ENCODE measurements at places on chromosomes 13 and 19.
A peak's percentile ranks its signal among the peaks of the same experiment; 100 is the strongest.

- DNase-seq = no peak
These were observed 124.5 kb downstream of the KDM4B start for GRCh38 chr19:5093297-5093928.

GRCh38 chr19:45098521-45099466, 5.8 kb downstream of the PPP1R37 start:
- no peak for DNase-seq

DNA sequence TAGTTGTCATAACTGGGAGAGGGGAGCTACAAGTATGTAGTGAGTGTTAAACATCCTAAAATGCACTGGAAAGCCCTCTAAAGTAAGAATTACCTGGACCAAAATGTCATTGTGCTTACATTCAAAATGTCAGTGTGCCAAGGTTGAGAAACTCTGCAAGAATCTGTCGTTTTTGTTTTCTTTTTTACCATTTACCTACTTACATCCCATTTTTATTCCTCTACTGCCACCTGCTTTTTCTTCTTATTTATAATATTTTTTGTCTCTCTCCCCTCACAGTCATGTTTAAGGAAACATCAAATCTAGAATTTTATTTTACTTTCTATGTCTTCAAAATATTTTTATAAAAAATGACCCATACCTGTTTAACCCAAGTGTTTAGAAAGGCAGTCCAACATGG, 226.4 kb downstream of the PCDH17 start:
- peak; percentile 1 for DNase-seq

DNA sequence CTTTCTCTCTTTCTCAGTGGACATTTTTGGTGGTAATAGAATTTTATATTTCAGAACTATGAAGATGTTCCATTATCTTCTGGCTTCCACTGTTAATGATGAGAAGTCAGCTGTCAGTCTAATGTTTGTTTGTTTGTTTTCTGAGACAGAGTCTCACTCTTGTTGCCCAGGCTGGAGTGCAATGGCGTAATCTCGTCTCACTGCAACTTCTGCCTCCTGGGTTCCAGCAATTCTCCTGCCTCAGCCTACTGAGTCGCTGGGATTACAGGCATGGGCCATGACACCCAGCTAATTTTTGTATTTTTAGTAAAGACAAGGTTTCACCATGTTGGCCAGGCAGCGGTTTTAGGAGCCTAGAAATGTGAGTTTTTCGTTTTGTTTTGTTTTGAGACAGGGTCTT, 4.7 kb downstream of the ZNF317 start:
- peak; percentile 7 for DNase-seq

GRCh38 chr19:51251468-51251820, 564 bp downstream of the SIGLECL1 start:
- no peak for DNase-seq

DNA sequence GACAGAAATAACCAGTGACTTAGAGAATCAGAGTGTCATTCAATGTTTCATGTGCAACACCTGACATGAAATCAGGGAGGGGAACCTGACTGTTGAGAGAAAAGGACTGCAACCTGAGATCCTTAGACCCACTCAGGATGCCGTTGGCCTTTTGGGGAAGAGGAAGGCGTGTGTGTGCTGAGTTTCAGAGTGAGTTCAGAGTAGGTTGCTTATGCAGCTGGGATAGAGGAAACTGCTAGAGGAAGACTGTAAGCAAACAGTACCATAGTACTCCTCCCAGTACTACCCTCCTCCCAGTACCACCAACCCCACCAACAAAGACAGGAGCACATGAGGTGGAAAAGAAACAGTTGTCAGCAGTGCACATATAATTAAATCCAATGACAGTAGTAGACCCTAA, 63.7 kb downstream of the KL start:
- no peak for DNase-seq

- DNase-seq = no peak
These were observed 27.7 kb downstream of the MLLT1 start for GRCh38 chr19:6252066-6252465.

- peak; percentile 82 for DNase-seq
These were observed 5.0 kb downstream of the SYCE2 start for GRCh38 chr19:12913851-12914690.

GRCh38 chr19:31910224-31910623, 435.2 kb upstream of the ZNF507 start:
- DNase-seq = peak; percentile 16

- peak; percentile 49 for DNase-seq
These were observed 27.3 kb downstream of the ZNF114 start for GRCh38 chr19:48296963-48297734.

DNA sequence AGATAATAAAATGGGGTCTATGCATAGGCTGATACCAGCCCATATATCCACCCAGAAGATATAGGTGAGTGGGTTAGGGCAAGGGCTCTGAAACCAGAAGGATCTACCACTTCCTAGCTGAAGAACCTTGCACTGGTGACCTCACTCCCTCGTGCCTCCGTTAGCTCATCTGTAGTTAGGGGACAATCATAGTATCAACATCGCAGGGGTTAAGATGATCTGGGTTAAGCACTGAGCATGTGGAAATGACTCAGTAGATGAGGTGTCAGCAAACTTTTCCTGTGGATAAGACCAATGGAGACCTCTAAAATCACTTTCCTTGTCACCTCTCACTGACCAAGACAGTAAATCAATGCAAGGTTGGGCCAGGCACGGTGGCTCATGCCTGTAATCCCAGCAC, 30.5 kb downstream of the TNFSF14 start:
- DNase-seq = no peak

GRCh38 chr13:30617315-30618185, at the start of gene USPL1:
Gene USPL1 (plus strand): TSS chr13:30617920. CDS start chr13:30621141, 3,221 bp downstream.
- peak; percentile 99 for DNase-seq

DNA sequence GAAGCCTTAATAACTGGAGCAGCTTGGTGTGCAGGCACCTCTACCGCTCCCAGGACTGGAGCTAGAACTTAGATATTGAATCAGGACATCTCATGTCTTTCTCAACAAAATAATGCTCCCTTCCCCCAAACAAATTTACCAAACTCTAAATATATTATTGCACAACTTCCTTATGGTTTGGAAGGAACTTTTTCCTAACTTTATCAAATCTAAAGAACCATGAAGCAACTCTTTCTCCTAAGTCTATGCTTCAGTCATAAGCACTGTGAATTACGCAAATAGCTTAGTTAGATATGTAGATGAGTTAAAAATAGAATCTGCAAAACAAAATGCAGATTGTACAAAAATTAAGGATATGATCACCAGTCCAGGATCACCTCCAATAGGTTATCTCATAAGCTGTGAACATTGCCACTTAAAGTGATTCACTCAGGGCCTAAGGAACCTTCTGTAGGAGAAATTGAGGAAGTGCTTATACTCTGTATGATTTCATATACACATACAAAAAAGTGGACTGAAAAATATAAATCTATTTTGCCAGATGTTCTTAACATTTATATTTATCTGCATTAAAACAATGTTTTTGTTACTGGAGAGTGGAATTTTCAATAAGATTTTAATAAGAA, 20.4 kb upstream of the MAB21L1 start:
- DNase-seq = no peak
